Smooth muscle cell of the pulmonary artery (primary cell): ENCODE measurements at places on chromosomes 1 and 21. TPM values are rescaled to one million over a fixed set of nuclear protein-coding genes. Genes with fewer than 3 reads are reported as not detected.

The TNFRSF4 gene
- total RNA-seq: 0.17 TPM in 1 of 2 replicates, not detected in the other

The VSIG8 gene
- 0.07 TPM in 1 of 2 replicates, not detected in the other for total RNA-seq

The HAO2 gene
- not detected in 2 replicates for total RNA-seq

The AKR7A3 gene
- total RNA-seq: 0.33 and 0.59 TPM in 2 replicates

The USH2A gene
- total RNA-seq: under 0.01 TPM in 1 of 2 replicates, not detected in the other

The CD55 gene
- 34.3 and 79.0 TPM in 2 replicates for total RNA-seq

The CC2D1B gene
- 29.5 and 39.4 TPM in 2 replicates for total RNA-seq

The ECM1 gene
- 42.9 and 72.5 TPM in 2 replicates for total RNA-seq
